ENCODE measurements at places on chromosomes 4 and X.

- DNase-seq: no peak
These were observed 21.9 kb upstream of the MRFAP1 start for GRCh38 chr4:6618386-6619115.

GRCh38 chr4:165522050-165522449 lies 143.2 kb downstream of the CPE start:
- no peak for DNase-seq

- DNase-seq: no peak
These were observed 90.2 kb upstream of the UNC5C start for GRCh38 chr4:95638920-95639501.

DNA sequence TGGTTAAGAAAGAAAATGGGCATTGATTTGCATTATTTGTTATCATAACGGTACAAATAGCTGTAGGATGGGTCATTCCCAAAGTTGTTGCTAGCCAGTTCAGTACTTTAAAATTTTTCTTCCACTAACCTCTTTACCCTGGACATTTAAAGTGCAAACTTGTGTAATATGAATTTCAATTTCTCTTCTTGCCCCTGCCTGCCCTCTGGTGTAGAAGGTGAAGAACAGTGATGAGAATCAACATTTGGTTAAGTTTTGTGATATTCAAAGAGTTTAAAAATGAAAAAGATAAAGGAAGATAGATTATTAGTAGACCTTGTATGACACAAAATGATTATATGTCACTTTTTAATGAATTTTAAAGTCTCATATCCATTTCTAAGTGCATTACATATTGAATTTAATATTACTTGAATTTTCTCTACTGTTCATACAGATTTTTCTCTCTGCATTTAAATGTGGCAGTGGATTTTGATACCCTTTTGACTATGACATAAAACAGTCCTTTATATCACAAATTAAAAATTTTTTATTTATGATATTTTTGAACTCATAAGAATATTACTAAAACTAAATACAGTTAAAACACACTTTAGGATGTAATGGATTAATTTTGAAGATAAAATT lies 337.7 kb downstream of the BMPR1B start:
- DNase-seq: peak; percentile 67

DNA sequence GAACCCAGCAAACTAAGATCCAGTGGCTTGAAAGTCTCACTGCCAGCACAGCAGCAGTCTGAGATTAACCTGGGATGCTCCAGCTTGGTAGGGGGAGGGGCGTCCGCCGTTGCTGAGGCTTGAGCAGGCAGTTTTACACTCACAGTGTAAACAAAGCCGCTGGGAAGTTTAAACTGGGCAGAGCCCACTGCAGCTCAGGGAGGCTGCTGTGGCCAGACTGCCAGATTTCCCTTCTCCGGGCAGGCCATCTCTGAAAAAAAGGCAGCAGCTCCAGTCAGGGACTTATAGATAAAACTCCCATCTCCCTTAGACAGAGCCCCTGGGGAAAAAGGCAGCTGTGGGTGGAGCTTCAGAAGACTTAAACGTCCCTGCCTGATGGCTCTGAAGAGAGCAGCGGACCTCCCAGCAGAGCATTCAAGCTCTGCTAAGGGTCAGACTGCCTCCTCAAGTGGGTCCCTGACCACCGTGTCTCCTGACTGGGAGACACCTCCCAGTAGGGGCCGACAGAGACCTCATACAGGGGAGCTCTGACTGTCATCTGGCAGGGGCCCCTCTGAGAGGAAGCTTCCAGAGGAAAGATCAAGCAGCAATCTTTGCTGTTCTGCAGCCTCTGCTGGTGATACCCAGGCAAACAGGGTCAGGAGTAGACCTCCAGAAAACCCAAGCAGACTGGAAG lies 45.1 kb upstream of the CDX4 start:
- no peak for DNase-seq

- peak; percentile 54 for DNase-seq
These were observed 252.3 kb downstream of the ARHGAP10 start for GRCh38 chr4:147984065-147984777.

- peak; percentile 87 for DNase-seq
These were observed 29.8 kb upstream of the H2AZ1 start for GRCh38 chr4:99979872-99980271.

DNA sequence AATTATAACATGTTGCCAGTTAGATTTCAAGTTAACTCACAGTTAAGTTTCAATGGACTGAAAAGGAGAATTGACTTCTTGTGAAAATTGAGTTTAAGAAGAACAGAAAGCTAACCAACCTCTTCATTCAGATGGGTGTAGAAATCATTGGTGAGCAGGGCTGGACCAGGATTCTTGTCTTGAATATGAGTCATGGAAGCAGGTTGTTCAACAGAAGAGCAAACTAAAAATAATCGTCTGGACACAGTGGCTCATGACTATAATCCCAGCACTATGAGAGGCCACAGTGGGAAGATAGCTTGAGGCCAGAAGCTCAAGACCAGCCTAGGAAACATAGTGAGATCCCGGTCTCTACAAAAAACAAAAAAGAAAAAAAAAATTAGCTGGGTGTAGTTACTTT lies 98.2 kb downstream of the ARSJ start:
- peak; percentile 42 for DNase-seq

Measured in fibroblast of skin of back (primary cell).